ENCODE measurements at places on chromosomes 4 and X.

DNA sequence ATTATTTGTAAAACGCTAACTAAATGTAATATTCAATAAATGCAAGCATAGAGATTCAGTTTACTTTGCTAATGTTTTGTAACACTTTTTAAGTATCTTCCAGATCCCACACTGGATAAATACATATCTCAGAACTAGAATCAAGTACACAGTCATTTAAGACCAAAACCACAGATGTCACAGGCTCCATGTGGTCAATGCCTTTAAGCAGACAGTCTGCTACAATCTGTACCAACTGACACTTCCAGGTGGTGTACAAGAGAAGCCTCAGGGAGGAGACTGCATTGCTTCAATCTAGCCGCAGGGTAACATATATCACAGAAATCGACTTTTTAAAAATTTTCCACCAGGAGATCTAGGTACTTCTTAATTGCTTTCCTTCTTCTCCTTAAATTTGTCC is 229.6 kb upstream of the DIAPH2 start:
- H3K36me3 ChIP-seq: no peaks in the 10 kb centered on the region
- no peak overlapping the region for H3K4me3 ChIP-seq
- H3K27me3 ChIP-seq: no peaks in the 10 kb centered on the region
- no peak for DNase-seq
- no peaks in the 10 kb centered on the region for H3K4me1 ChIP-seq

DNA sequence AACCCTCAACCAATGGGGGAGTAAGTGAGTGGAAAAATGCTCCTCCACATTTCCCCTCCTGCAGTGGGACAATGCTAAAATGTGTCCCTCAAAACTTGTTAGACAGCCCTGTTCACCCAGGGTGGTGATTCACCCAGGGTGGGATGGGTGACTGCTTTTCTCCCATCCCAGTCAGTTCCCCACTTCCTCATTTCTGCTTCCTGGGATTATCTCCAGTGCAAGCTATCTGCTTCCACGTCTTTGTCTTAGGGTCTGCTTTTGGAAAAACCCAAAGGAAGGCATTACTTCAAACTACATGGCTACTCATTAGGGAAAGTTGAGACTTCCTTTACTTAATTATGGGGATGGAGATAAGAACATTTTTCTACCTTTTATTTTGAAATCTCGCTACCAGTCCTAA is 45.5 kb downstream of the ETNPPL start:
- H3K36me3 ChIP-seq: peaks cover 2% of the 10 kb centered on the region
- no peak overlapping the region for H3K27ac ChIP-seq
- H3K27me3 ChIP-seq: peaks cover 3% of the 10 kb centered on the region
- DNase-seq: no peak
- peaks cover 37% of the 10 kb centered on the region for H3K4me1 ChIP-seq

- no peaks in the 10 kb centered on the region for H3K36me3 ChIP-seq
- H3K4me1 ChIP-seq: peaks cover 13% of the 10 kb centered on the region
- DNase-seq: no peak
- no peak overlapping the region for H3K4me3 ChIP-seq
These were observed 415.4 kb downstream of the SPRY1 start for GRCh38 chr4:123812066-123812390.

DNA sequence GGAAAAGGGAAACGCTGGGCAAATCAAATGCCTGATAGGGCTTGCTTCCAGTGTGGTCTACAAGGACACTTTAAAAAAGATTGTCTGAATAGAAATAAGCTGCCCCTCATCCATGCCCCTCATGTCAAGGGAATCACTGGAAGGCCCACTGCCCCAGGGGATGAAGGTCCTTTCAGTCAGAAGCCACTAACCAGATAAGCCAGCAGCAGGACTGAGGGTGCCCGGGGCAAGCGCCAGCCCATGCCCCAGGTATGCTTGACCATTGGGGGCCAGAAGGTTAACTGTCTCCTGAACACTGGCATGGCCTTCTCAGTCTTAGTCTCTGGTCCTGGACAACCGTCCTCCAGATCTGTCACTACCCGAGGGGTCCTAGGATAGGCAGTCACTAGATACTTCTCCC is 17.7 kb downstream of the ACOX3 start:
- H3K36me3 ChIP-seq: no peaks in the 10 kb centered on the region
- no peak for DNase-seq
- H3K27ac ChIP-seq: no peak overlapping the region

GRCh38 chrX:132292793-132293192 is 73.5 kb upstream of the RAP2C start:
- no peak overlapping the region for H3K27ac ChIP-seq
- no peaks in the 10 kb centered on the region for H3K4me1 ChIP-seq
- H3K4me3 ChIP-seq: no peak overlapping the region
- H3K36me3 ChIP-seq: peaks cover 12% of the 10 kb centered on the region
- no peak for DNase-seq

DNA sequence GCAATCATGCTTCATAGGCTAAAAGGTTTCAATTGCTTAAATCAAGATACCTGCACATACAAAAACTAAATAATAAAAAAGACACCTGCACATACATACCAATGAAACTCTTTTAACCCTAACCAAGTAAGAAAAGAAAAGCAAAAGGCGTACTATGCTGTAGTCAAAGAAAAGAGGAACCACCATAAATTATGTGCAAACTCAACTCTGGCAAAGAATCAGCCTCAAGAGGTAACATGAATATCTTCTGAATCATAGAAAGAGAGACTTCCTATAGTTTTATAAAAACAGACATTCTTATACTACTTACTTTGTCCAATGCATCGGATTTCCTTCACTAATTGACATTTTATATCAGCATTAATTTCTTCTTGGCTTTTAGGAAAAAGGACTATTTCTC is 29.3 kb downstream of the MMGT1 start:
- H3K36me3 ChIP-seq: no peaks in the 10 kb centered on the region
- no peak overlapping the region for H3K4me3 ChIP-seq
- no peak for DNase-seq
- no peaks in the 10 kb centered on the region for H3K4me1 ChIP-seq

GRCh38 chr4:46931981-46932380 is 22.9 kb upstream of the COX7B2 start:
- no peaks in the 10 kb centered on the region for H3K27me3 ChIP-seq
- no peak overlapping the region for H3K4me3 ChIP-seq
- H3K4me1 ChIP-seq: no peaks in the 10 kb centered on the region
- no peaks in the 10 kb centered on the region for H3K36me3 ChIP-seq
- no peak overlapping the region for H3K27ac ChIP-seq

DNA sequence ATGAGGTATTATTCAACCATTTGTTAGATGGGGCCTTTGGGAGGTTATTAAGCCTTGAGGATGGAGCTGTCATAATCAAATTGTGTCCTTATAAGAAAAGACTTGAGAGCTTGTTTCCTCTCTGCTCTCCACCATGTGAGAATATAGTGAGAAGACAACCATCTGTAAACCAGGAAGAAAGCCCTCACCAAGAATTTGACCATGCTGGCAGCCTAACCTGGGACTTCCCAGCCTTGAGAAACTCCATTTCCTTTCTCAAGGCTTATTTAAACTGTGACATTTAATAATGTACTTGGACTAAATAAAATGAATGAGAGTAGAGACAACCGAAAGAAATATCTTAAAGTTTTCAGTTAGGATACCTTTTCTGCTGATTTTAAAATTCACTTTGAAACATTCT is 83.7 kb upstream of the GC start:
- H3K36me3 ChIP-seq: peaks cover 61% of the 10 kb centered on the region
- DNase-seq: no peak
- no peak overlapping the region for H3K27ac ChIP-seq
- H3K4me3 ChIP-seq: no peak overlapping the region
- peaks cover 5% of the 10 kb centered on the region for H3K27me3 ChIP-seq
- no peaks in the 10 kb centered on the region for H3K4me1 ChIP-seq

GRCh38 chr4:151094290-151094751 is 5.1 kb upstream of the RPS3A start:
- DNase-seq: no peak
- H3K4me3 ChIP-seq: no peak overlapping the region
- no peaks in the 10 kb centered on the region for H3K36me3 ChIP-seq

DNA sequence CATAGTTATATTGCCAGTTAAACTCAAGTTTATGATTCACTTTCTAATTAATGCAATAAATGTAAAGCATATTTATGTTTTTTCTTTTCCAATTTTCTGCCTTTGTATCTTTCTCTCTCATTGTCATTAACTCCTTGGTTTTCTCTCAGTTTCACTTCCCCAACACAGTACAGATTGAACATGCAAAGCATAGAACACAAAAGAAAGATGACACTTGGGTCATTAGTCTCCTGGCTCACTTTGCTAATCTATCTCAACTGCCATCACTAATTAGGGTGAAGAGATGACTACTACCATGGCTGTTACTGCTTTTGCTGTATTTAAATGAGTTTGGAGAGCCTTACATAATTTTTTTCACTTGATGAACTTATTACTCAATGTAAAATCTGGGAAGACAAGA is 12.3 kb upstream of the NAA11 start:
- no peaks in the 10 kb centered on the region for H3K27me3 ChIP-seq
- no peak for DNase-seq
- peaks cover 13% of the 10 kb centered on the region for H3K36me3 ChIP-seq
- no peak overlapping the region for H3K27ac ChIP-seq
- no peak overlapping the region for H3K4me3 ChIP-seq
- peaks cover 5% of the 10 kb centered on the region for H3K4me1 ChIP-seq

- H3K36me3 ChIP-seq: no peaks in the 10 kb centered on the region
- no peak overlapping the region for H3K27ac ChIP-seq
- DNase-seq: no peak
- H3K4me3 ChIP-seq: no peak overlapping the region
- peaks cover under 1% of the 10 kb centered on the region for H3K27me3 ChIP-seq
These were observed 8.3 kb upstream of the PF4V1 start for GRCh38 chr4:73844806-73845205.

DNA sequence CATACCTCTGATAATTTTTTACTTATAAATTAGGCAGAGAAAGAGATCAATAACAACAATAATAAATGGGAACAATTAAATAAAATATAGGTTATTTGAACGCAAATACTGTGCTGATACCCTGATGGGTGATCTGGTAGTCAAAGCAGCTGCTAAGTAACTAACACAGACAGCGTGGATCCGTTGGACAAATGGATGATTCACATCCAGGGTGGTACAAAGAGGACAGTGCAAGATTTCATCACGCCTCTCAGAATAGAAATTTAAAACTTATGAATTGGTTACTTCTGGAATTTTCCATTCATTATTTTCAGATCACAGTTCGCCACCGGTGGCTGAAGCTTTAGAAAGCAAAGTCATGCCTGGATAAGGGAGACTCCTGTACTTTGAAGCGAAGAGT is 1066.0 kb upstream of the ADGRL3 start:
- DNase-seq: no peak
- H3K4me3 ChIP-seq: no peak overlapping the region
- no peak overlapping the region for H3K27ac ChIP-seq
- no peaks in the 10 kb centered on the region for H3K36me3 ChIP-seq

GRCh38 chrX:152212969-152213368 is 74.6 kb upstream of the MAGEA10 start:
- no peaks in the 10 kb centered on the region for H3K36me3 ChIP-seq
- peaks cover 3% of the 10 kb centered on the region for H3K4me1 ChIP-seq
- H3K27me3 ChIP-seq: no peaks in the 10 kb centered on the region
- no peak overlapping the region for H3K4me3 ChIP-seq
- no peak overlapping the region for H3K27ac ChIP-seq

GRCh38 chrX:150676221-150676620 is 17.0 kb upstream of the MTMR1 start:
- H3K4me1 ChIP-seq: no peaks in the 10 kb centered on the region
- DNase-seq: no peak
- H3K27me3 ChIP-seq: no peaks in the 10 kb centered on the region
- no peaks in the 10 kb centered on the region for H3K36me3 ChIP-seq
- H3K27ac ChIP-seq: no peak overlapping the region

DNA sequence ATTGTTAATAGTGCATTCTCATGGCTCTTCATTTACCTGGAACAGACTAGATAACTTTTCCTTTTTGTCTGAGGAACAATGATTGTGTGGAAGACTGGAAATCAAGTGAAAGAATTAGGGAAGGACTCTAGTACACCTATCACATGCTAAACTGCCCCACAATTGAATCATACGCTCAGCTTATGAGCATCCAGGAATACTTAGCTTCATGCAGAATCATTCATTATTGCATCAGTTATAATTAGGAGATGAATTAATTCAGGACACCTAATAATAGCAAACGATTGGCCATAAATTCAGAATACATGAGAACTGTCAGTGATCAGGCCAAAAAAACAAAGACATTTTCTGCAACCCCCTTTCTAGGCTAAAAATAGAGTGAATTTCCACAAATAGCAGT is 106.9 kb downstream of the DKK2 start:
- no peak for DNase-seq
- peaks cover 14% of the 10 kb centered on the region for H3K4me1 ChIP-seq
- H3K36me3 ChIP-seq: no peaks in the 10 kb centered on the region
- H3K27me3 ChIP-seq: no peaks in the 10 kb centered on the region

DNA sequence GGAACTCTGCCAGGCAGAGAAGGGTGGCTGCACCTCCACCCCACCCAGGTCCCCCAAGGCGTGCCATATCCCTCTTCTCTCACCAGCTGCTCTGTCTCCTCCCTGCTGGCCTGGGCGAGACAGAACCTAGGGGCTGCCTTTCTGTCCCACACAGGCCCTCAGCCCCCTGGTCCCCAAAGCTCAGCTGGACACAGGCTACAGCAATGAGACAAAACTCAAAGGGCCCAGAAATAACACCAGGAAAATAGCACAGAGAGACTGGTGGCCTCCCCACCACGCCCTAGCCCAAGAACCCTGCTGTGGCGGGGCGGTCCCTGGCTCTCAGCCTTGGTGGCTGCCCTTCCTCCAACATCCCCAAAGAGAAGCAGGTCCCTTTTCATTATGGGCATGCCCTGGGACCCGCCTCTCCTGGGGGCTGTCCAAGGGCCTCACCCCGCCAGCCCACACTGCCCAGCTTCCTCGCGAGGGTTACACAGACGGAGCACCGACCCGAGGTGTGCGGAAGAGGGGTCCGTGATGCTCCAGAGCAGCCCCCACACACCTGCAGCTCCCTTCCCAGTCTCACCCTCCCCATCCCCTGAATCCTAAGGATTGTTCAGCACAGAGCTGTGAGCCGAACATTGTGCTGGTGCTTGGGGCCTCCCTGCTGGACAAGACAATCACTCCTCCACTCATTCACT is 67.7 kb upstream of the HMX1 start:
- no peak for DNase-seq
- H3K4me1 ChIP-seq: peaks cover 3% of the 10 kb centered on the region
- H3K27ac ChIP-seq: no peak overlapping the region
- H3K36me3 ChIP-seq: peaks cover 24% of the 10 kb centered on the region
- H3K27me3 ChIP-seq: peaks cover 17% of the 10 kb centered on the region
- no peak overlapping the region for H3K4me3 ChIP-seq

- no peaks in the 10 kb centered on the region for H3K27me3 ChIP-seq
- no peak for DNase-seq
- no peak overlapping the region for H3K27ac ChIP-seq
- H3K36me3 ChIP-seq: no peaks in the 10 kb centered on the region
- H3K4me3 ChIP-seq: no peak overlapping the region
These were observed 54.7 kb downstream of the MFAP3L start for GRCh38 chr4:169971456-169972015.

DNA sequence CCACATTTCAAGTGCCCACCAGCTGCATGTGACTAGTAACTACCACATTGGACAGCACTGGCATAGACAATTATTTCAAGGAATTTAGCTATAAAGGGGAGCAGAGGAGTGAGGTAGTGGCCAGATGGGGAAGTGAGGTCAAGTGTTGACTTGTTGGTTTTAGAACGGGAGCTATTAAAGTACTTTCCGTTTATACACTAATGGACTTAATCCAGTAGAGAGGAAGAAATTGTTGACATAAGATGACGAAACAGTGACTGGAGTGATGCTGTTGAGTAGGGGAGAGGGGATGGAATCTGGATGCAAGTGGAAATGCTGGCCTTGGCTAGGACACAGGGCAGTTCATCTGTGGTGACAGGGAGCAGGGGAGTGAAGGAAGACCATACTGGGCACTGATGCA is 154.4 kb downstream of the AMMECR1 start:
- H3K4me3 ChIP-seq: no peak overlapping the region
- H3K27me3 ChIP-seq: no peaks in the 10 kb centered on the region
- H3K4me1 ChIP-seq: 0 out of 2 replicates have a peak, but pooled peaks cover 6% of the 10 kb centered on the region
- H3K36me3 ChIP-seq: no peaks in the 10 kb centered on the region
- DNase-seq: no peak

Measured in WTC11 (cell line).